ENCODE measurements at places on chromosomes 1 and 21. TPM values are rescaled to one million over a fixed set of nuclear protein-coding genes. Genes with fewer than 3 reads are reported as not detected.

The SLC50A1 gene
- 21.4 TPM for total RNA-seq

The MYOM3 gene
- total RNA-seq: under 0.01 TPM

The ZSWIM5 gene
- 3.3 TPM for total RNA-seq

The MTARC1 gene
- total RNA-seq: 5.3 TPM

The FCRL5 gene
- total RNA-seq: not detected

The BSND gene
- not detected for total RNA-seq

The ADORA3 gene
- total RNA-seq: 3.0 TPM

The THEM5 gene
- not detected for total RNA-seq

The ATAD3C gene
- 0.36 TPM for total RNA-seq

The HSPA6 gene
- 2.0 TPM for total RNA-seq

The ADAMTS5 gene
- total RNA-seq: 16.8 TPM

Data from sigmoid colon (tissue), 7 donors.